ENCODE measurements at places on chromosomes 1 and 21.

DNA sequence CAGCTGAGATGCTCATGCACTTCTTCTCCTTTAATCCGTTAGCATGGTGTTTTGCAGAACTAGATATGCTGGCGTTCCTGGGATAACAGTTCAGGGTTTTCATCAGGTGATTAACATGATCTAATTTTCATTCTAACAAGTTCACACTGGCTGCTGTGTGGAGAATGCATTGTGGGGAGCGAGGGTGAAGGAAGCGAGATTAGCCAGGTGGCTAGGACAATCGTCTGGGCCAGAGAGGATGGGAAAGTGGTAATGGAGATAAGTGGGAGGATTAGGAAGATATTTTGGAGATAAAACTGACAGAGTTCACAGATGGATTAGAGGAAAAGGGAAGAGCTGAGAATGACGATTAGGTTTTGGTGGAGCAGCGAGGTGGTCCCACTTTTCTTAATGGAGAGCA is 138.1 kb upstream of the MAGI3 start:
- no peak for DNase-seq

DNA sequence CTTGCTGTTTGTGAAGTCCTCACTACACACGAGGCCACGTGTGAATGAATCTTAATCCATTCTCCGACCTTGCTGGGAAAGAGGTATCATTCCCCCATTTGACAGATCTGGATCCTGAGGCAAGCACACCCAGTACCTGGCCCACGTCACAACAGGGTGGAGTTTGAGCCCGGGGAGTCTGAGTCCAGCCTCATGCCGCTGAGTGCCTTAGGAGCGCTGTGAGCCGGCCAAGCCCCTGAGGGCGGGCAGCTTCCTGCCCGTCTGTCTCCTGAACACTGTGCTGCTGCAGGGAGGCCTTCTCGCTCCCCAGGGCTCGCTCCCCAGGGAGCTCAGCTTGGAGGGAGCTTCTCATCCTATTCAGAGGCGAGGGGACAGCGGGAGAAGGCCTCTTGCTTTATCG is 29.7 kb downstream of the SLC45A1 start:
- no peak for DNase-seq

GRCh38 chr1:204889681-204890383 is 19.2 kb downstream of the NFASC start:
- no peak for DNase-seq

- DNase-seq, result no peak
These were observed 4.6 kb downstream of the SLC26A9 start for GRCh38 chr1:205938682-205939081.

DNA sequence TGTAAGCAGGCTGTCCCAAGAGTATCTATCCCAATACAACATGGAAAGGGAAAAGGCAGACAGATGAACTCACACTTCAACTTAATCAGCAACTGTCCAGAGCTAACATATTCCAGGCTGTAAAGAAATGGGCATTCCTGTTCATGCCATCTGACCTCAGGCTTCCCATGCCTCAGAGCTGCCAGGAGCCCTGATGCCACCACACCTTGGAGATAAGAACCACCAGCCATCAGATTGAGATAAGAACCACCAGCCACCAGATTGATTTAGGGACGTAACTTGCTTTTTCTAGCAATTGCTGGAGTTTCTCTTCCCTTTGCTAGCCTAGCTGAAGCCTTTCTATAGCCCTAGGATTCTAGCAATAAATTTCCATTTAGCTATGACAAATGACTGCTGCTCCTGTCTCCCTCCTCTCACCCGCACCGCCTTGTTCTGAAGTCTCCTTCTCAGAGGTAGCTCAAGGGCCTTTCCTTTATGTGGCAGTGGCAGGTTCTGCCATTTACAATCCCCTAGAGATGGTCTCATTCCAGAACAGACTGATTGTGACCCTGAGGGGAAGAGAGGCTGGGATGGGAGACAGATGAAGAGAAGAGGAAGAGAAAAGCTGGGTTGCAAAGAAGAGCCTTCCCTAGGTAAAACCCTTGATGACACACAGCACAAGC is 88.0 kb upstream of the CTTNBP2NL start:
- DNase-seq, result no peak

- DNase-seq, result no peak
These were observed 30.5 kb downstream of the RHBG start for GRCh38 chr1:156399355-156400125.

DNA sequence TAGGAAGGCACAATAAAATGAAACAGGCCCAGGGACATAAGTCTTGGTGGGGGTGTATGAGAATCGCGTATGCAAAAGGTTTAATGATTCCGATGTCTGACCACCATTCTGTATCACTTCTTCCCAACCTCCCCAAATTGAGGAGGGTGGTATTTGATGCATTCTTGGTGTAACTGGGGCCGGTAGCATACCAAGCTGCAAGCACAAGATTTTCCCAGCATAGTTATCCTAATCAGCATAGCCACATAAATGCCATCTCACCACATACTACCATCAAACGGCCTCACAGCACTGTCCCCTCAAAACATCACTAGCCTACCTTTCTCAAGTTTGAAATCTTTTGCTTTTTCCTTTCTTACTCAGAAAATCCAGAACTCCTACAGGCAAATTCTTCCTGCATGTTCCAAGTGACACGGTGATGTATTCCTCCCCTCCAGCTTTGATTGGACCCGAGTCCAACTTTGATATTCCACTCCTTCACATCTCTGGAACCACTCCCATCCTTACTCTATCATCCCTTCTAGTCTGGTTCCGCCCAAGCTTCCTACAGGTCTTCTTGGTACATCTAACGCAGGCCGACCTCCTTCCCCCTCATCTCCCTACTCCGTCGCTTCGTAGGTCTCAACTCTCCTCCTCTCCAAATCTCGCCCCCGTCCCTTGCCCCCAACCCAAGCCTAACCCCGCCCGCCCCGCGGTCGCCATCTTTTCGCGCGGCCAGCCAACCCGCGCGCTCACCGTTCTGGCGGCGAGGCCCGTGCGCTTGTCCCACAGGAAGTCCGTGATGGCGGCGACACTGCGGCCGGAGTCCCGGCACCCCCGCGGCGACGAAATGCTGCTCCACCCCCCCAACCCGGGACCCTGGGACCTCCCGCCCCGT is 600 bp downstream of the CLK2 start:
- DNase-seq, result no peak

DNA sequence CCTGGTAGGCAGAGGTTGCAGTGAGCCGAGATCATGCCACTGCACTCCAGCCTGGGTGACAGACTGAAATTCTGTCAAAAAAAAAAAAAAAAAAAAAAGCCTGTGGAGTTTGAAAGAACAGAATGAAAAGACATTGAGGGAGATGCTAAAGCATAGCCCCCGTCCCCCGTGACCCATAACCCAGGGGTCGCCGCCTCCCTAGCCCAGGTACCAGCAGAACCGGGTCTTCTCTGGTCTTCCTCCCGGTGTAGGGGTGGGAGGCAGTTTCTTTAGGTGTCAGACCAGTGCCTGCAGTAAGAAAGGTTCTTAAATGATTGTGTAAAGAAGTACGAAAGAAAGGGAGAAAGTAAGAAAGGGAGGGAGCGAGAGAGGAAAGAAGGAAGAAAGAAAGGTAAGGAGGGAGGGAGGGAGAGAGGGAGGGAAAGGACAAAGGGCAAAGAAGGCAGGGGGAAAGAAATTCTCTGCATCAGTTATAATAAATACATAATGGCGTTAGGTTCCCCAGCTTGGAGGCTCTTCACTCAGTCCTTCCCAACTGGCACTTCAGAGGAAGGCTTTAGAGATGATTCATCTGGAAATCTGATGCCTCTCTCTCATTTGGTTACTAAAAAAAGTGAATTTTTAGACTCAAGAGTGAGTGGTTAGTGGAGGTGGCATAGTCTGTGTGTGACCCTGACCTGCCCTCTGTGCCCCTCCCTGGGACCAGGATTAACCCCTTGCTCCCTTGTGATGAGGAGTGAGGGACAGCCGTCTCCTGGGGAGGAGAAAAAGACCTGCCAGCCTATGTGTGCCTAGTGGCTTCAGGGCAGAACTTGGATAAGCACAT is 1.1 kb downstream of the IL24 start:
- no peak for DNase-seq

DNA sequence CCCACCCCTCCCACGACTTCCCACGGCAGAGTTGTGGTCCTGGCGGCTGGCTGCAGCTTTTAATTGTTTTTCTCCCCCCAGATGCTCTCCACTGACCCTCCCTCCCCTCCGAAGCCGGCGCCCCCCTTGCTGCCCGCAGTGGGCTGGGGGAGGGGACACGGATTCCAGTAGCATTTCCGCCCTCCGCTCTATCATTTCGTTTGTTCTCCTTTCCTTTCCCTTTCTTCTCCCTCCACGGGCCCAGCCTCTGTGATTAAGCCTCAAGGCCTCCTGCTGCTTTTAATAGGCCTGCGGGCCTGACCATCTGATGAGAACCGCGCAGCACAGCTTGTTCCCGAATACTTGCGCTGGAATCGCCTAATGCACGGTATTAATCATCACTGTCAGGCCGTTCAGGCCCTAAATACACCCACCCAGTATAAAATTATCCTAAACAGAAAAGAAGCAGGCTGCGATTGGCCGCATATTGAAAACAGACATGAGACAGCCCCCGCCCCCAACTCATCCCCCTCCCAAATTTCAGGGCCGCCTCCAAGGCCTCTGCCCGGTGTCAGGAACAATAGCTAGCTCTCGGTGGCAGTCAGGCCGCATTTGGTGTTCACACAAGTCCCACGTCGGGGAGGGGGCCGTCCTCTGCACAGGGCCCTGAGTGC is 102.0 kb upstream of the ARHGEF16 start:
- no peak for DNase-seq

DNA sequence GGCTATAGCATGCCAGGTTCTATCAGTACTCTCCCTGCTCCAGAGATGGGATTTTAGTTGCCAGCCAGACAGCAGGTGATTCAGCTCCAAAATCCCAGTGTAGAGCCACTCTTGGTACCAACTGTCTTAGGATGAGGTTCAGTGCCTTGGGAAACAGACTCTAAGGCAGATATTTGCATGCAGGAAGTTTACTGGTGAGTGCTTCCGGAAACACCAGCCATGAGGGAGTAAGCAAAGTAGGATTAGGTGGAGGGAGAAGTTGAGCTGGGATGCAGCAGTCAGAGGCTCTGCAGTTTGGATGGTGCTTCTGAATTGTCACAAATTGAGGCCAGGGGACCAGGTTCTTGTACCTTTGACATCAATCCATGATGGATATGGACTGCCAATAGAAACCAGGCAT is 207.5 kb upstream of the JUN start:
- DNase-seq, result no peak

DNA sequence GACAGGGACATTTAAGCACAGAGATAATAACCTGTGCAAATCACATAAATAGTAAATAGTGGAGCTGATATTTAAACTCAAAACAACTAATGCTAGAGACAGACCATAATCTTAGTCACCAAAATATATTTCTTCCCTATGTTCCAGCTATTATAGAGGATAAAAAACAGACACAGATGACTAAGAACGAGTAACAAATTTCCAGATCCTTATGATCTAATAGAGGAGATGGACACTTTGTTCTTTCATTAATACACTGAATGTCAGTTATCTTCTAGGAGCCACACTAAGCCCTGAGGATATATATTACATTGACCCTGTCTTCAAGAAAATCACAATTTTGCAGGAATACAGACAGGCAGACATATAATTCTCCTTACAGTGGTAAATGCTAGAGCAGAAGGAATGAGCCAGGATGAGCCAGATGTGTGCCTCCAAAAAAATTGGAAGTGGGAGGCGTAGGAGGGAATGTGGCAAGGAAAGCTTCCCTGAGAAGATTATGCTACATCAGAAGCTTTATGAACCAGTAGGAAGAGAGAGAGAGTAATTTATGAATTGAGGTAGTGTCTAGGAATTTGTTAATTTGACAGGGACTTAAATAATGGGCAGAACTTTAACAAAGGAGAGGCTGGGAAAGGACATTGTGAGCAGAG is 395.4 kb upstream of the BEND5 start:
- no peak for DNase-seq

- peak; percentile 29 for DNase-seq
These were observed 5.0 kb downstream of the PFKL start for GRCh38 chr21:44304877-44305293.

- DNase-seq, result no peak
These were observed 2.5 kb downstream of the DISC1 start for GRCh38 chr1:231629132-231629531.

- no peak for DNase-seq
These were observed 3.2 kb upstream of the CHAF1B start for GRCh38 chr21:36381841-36382589.

DNA sequence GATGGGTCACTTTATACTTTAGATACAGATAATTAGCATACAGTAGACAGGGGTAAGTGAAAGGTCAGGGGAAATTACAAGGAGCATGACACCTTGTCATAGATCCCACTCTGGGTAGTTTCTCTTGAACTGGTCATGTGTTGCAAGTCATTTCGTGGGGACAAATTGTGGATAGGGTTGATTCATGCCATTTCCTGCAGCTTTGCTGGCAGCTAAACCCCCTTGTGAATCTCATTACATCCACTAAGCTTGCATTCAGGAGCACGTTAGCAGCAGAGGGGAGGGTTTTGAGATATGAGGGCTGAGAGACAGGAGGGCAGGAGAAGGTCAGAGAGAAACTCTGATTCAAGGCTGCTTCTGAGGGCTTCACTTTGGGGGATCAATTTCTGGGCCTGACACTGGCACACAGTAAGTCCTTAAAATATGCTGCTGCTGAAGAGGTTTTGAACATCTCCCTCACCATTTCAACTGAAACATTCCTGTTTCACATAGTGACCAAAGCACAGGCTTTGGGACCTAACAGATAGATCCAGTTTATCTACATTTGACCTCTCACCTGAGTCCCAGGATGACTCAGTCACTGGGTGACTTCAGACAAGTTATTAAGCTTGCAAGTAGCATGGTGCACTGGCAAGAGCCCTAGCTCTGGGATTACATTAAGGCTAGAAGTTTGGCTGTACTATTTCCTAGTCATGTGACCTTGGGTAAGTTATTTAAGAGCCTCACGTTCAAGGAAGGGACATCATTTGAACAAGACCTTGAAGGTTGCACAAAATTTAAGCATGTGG is 206.0 kb upstream of the USP24 start:
- no peak for DNase-seq

DNA sequence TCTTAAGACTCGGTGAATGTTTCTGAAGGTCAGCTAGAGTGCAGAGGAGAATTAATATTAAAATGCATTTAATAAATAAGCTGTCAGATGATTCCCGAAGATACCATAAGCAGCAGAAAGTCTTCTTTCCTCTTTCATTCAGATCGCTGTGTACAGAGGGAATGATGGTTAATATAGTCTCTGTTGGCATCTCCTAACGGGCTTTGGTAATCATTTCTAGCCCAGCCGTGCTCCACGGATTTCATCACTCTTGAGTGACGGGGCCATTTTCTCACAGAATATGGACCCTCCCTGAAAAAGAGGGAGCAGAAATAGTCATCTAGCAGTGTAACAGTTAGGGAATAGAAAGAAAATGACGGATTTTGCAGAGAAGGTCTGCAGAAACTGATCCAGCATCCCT is 103.1 kb downstream of the ST6GALNAC3 start:
- no peak for DNase-seq

DNA sequence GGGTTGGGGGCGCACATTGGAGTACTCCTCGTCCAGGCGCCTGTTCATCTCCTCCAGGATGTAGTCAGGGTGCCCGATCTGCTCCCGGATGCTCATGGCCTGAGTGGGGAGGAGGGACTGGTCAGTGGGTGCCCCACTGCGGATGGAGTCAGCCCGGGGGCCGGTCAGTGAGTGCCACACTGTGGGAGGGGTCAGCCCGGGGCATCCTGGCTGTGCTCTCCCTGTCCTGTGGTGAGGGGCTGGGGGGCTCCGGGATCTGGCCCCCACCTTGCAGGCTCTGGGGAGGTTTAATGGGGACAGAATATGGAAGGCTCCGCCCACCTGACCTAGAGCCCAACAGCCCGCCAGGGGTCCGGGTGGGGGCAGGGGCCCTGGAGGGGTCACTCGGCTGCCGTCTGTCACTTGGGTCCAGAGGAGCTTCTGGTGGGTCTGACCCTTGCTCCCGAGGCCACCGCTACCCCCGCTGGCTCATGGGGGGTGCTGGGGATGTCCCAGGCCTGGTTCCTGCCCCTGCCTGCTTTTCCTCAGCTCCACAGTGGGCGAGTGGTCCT is 8.8 kb downstream of the PRXL2B start:
- no peak for DNase-seq

All from activated CD4-positive, alpha-beta T cell treated with anti-CD3 and anti-CD28 coated beads for 24 hours (primary cell).